ENCODE measurements at places on chromosomes 11 and 22. TPM values are rescaled to one million over a fixed set of nuclear protein-coding genes. Genes with fewer than 3 reads are reported as not detected.

DNA sequence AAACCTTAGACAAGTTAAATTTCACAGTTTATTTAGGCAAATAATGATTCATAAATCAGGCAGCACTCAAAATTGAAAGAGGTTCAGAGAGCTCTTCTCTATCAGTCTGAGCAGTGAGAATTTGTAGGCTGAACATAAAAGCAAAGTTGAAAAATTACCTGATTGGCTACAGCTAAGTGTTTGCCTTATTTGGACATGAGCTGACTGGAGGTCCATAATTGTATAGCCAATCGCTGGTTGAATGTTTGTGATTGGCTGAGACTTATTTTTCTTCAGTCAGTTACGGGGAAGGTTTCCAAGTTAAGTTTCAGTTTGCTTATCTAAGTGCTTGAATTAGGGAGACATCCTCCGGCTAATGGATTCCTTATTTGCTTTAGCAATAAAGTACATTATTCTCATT, 527.5 kb downstream of the CNTN5 start:
- no peak for DNase-seq

- no peak for DNase-seq
Observed at GRCh38 chr11:73203322-73203721, 14.8 kb upstream of the P2RY2 start.

- DNase-seq, result no peak
Observed at GRCh38 chr11:68314203-68315170, 2.1 kb downstream of the LRP5 start.

- DNase-seq, result no peak
Observed at GRCh38 chr11:9396752-9397151, 12.3 kb downstream of the IPO7 start.

DNA sequence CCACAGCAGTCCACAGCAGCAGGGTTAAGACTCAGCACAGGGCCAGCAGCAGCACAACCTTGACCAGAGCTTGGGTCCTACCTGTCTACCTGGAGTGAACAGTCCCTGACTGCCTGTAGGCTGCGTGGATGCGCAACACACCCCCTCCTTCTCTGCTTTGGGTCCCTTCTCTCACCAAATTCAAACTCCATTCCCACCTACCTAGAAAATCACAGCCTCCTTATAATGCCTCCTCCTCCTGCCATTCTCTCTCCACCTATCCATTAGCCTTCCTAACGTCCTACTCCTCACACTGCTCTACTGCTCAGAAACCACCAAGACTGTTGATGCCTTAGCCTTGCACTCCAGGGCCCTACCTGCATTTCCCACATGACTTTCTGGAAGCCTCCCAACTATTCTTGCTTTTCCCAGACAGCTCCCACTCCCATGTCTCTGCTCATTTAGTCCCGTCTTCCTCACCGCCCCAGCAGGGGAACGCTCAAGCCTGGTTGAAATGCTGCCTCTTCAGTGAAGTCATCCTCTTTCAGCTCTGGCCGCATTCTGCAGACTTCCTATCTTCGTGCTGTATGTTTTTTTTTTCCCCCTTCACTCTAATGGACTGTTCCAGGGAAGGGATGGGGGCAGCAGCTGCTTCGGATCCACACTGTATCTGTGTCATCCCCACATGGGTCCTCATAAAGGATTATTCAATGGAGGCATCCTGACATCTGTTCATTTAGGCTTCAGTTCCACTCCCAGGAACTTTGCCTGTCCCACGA, 3.3 kb downstream of the IL18BP start:
- no peak for DNase-seq

- no peak for DNase-seq
Observed at GRCh38 chr11:120391292-120391691, 55.1 kb downstream of the ARHGEF12 start.

GRCh38 chr11:10348650-10349280, 43.9 kb downstream of the ADM start:
- DNase-seq, result no peak

GRCh38 chr11:114606003-114606801, 10.6 kb upstream of the NXPE4 start:
- no peak for DNase-seq

DNA sequence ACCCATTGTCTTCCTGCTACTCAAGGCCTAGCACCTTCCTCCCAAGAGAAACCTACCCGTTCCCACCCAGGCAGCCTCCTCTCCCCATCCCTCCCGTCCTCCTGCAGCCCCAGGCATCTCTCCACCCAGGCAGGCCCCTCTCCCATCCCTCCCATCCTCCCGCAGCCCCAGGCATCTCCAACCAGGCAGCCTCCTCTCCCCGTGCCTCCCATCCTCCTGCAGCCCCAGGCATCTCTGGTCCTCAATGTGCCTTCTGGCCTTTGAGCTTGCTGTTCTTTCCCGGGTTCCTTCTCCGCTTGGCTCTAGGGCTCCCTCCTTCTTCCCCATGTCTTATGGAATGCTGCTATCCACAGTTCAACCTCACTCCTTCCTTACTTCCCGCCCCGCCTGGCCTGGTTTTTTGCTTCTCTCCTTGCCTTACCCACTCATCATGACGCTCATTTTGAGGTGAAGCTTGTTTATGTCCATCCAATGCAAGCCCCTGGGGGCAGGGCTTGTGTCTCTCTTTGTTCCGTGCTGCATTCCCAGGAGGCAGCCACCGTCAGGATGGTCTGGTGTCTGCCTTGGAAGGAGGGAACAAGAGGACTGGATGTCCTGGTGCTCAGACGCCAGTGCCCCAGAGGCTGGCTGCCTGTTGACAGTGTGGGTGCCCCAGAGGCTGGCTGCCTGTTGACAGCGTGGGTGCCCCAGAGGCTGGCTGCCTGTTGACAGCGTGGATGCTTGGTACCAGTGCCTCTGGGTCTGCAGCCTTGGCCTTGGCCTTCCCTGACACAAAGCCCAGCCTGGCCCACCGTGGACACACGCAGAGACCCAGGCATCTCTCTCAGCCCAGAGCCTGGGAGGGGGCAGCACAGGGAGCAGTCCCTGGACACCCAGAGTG, 815.7 kb downstream of the BRD1 start:
- peak; percentile 55 for DNase-seq

- DNase-seq, result no peak
Observed at GRCh38 chr11:76337923-76338322, 43.0 kb downstream of the THAP12 start.

- DNase-seq, result no peak
Observed at GRCh38 chr11:82398300-82398815, 335.3 kb downstream of the FAM181B start.

GRCh38 chr11:85431319-85431718, 195.8 kb downstream of the DLG2 start:
- no peak for DNase-seq

DNA sequence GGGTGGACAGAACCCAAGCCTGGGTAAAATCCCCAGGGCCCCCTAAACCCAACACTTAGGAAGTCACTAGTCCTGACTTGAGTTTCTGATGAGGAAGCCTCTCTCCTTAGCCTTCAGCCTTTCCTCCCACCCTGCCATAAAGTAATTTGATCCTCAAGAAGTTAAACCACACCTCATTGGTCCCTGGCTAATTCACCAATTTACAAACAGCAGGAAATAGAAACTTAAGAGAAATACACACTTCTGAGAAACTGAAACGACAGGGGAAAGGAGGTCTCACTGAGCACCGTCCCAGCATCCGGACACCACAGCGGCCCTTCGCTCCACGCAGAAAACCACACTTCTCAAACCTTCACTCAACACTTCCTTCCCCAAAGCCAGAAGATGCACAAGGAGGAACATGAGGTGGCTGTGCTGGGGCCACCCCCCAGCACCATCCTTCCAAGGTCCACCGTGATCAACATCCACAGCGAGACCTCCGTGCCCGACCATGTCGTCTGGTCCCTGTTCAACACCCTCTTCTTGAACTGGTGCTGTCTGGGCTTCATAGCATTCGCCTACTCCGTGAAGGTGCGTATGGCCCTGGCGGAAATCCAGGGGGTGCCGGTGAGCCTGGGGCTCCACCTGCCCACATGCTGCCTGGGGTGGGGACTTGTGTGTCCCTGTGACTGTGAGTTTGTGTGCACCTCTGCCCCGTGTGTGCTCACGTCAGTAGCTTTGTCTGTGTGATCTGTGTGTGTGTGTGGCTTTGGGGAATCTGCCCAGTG, at the start of gene IFITM1:
Gene IFITM1, plus strand, starts transcription at position 254 of the 767 bp plus-strand sequence. Its CDS starts 131 bp downstream, at position 385.
- DNase-seq, result no peak

DNA sequence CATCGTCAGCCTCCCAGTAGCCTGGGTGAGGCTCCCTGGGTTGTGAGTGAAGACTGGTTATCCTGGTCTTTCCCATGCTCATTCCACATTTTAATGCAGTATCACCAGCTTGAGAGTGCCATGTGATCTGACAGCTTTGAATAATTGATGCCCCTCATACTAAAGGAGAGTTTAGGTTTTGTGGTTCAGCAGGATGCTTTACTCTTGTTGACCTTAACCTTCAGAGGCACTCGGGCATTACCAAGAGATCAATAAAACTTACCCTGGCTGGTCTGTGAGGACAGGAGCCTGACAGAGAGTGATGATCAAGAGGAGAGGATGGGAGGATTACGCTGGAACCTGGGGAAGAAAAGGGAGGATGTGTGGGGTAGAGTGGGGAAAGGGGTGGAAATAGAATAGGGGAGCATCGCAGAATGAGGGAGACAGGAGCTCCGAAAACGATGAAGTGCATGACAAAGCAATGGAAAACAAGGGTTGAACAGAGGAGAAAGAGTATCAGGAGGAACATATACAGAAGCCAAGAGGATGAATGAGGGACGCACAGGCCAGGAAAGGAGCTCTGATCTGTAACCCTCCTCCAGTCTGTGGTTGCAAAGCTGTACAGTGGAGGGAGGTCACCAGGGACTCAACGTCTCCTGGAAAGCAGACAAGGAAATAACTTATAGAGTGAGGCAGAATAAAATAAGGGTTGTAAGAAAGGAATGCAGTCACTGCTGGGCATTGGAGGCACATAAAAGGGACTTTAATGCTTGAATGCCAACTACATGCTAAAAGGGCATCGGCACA, 594.5 kb downstream of the NTM start:
- no peak for DNase-seq

- peak; percentile 62 for DNase-seq
Observed at GRCh38 chr11:117179048-117179999, 781 bp downstream of the SIDT2 start.

The ADORA2A gene
- total RNA-seq, result 5.9 TPM

The MS4A5 gene
- not detected for total RNA-seq

The POU2AF3 gene
- 0.47 TPM for total RNA-seq

The YPEL4 gene
- 0.63 TPM for total RNA-seq

The C11orf86 gene
- not detected for total RNA-seq

The KRTAP5-8 gene
- not detected for total RNA-seq

The HBB gene
- total RNA-seq, result 1,650 TPM

The SLC22A9 gene
- not detected for total RNA-seq

The KRTAP5-2 gene
- not detected for total RNA-seq

The OR8D1 gene
- total RNA-seq, result not detected

The OR52H1 gene
- total RNA-seq, result not detected

The TMPRSS4 gene
- total RNA-seq, result not detected

All from right atrium auricular region (tissue), 2 donors.